ENCODE measurements at places on chromosomes 2 and 18.

DNA sequence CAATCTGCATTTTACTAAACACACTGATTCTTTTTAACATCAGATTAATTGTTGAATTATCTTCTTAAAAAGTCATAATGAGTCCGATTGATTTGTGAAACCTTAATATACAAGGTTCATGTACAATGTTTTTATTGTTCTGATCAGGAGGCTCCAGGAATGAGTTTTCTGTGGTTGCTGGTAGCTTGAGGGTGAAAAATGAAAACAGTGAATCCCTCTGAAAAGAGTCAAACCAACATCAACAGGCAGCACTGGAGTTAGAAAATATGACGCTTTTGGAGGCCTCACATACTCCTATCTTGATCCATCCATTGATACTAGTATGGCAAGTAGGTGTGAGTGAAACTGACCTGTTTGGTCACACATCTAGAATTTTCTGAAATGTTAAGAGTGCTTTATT, 216.3 kb upstream of the ETAA1 start:
- no peak for DNase-seq

GRCh38 chr18:1392046-1392445, 487.4 kb downstream of the ADCYAP1 start:
- no peak for DNase-seq

GRCh38 chr2:241148239-241148638, 1.0 kb downstream of the PASK start:
- DNase-seq: no peak

- DNase-seq: no peak
Measured at GRCh38 chr2:223460774-223461211, 141.4 kb downstream of the SCG2 start.

DNA sequence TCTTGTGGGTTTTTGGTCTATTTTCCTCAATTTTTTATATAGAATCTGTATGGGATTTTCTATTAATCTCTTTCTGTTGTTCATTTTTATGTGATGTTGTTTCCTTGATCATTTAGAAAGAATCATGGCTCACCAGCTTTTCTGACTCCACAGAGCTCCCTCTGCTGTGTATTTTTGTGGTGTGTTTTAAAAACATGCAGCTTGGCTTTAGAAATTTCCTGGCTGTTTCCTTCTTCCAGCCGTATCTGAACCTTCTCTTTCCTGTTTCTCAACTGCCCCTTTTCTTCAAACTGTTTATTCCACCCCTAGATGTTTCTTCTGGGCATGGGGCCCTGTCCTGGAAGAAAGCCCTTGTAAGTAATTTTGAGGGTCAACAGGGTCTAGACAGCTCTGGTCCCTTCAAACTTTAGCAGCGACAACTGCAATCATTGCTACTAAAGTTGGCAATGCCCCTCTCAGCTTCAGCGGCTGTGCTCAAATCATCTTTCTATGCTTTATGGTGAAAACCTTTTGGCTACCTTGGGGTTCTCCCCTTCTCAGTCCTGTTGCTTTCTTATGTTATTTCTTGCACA, 17.6 kb upstream of the COPS8 start:
- no peak for DNase-seq

GRCh38 chr18:23627321-23627720, 35.4 kb downstream of the ANKRD29 start:
- no peak for DNase-seq

DNA sequence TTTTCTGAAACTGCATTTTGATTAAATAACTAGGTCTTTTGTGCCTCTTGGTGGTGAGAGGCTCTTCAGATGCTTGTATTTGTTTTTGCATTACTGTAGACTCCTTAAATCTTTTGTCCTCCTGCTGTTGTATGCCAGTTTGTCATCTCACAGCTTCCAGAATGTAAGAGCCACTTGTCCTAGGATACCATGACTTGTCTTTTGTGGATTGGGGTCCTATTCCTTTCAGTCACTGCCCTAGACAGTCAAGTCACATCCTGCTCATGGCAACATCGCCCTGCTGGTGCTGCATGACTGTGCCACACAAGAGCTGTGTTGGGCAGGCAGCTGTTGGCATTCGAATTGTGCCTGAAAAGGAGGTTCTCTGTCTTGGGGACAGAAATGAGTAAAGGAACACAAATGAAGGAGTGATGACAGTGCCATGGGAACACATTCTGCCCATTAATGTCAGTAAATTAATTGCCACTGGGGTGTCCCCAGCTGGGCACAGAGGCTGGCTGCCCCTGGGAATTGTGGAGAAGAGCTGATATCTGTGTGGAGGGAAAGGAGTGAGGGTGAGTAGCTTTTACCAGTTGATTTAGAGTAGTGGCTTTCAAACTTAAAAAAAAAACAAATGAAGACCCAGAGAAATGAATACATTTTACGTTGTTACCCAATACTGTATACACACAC, 140.3 kb downstream of the ARL6IP6 start:
- no peak for DNase-seq

GRCh38 chr2:120308038-120308910, 37.7 kb upstream of the INHBB start:
- DNase-seq: no peak

DNA sequence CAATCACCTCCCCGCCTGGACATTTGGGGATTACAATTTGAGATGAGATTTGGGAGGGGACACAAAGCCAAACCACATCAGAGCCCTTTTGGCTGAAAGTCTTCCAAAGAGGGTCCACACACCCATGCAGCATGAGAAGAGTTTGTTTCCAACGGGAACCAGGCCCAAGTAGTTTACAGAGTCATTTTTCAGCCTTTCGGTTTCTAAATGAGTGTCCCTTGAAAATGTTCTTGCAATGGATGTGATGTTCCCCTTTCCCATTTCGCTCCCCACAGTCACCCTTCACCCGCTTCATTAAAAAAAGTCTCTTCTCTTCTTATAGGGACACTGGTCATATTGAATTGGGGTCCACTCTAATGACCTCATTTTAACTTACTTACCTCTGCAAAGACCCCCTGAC, 157.4 kb downstream of the ARL4C start:
- no peak for DNase-seq

DNA sequence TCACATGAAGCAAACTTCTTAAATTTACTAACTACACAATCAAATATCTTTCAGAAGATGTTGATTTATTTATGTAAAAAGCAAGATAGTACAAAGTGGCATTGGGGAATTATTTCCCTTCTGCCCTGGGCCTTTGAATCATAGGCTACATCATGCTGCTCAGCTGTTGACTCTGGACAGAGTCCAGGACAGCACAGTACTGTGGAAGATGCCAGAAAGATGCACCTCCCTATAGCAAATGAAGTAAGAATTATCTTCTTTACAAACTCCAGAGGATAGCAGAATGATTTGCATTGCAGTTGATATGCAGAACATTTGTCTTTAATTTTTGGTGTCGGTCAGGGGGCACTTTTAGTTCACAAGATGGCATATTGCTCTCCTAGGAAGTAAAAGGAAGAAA, 1354.5 kb upstream of the ZEB2 start:
- DNase-seq: no peak

DNA sequence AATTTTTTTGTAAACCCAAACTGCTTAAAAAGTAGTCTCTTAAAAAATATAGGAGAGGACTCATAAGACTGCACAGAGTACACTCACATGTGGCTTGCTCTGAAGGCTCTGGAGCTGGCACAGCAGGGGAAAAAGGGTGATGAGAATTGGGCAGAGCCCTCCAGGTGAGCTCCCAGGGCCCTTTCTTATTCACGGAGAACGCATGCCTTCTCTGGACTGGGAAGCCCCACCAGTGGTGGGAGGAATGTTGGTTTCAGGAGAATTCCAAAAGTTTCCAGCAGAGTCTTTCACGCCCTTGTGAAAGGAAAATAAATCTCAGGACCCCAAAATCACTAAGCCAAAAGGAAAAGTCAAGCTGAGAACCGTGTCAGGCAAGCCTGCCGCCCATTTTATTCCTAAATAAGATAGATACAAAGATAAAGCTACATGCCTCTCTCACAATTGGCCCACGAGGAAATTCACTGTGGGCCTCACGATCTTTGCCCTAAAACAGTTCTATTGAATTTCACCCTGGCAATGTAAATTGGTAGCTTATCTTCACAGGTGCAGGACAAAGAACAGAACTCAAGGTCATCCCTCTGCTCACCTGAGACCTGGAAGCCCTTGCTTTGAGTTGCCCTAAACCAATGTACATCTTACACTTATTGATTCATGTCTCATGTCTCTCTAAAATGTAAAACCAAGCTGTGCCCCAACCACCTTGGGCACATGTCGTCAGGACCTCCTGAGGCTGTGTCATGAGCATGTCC, 15.5 kb upstream of the MC5R start:
- DNase-seq: no peak

GRCh38 chr2:230706053-230706521, 6.6 kb upstream of the CAB39 start:
- no peak for DNase-seq

DNA sequence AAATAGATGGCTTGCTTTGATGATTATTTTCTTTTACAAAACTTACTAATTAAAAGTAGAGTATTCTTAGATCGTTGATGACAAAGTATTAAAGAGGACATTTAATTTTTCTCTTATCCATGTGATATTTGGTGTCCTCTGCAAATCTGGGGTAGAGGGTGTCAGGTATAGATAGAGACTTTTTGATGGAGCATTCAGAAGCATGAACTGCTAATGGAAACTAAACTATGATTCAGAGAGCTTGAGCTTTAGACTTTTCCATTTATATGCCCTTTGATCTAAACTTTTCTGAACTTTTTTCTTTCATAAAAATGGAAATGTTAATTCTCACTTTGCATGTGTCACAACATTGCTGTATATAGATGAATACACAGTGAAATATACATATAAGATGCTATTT, 619.7 kb downstream of the PLCL1 start:
- no peak for DNase-seq

DNA sequence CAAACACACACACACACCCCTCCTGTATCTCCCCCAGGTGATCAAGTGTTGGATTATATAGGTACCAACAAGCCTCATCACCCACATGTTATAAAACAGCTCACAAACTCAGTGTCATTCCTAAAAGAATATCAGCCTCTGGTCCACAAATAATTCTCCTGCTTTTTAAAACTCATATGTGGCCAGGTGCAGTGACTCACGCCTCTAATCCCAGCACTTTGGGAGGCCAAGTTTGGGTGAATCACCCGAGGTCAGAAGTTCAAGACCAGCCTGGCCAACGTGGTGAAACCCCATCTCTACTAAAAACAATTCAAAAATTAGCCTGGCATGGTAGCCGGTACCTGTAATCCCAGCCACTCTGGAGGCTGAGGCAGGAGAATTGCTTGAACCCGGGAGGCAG, 87.8 kb downstream of the LRATD1 start:
- DNase-seq: no peak

- no peak for DNase-seq
Measured at GRCh38 chr18:13684546-13684945, 41.8 kb downstream of the FAM210A start.

DNA sequence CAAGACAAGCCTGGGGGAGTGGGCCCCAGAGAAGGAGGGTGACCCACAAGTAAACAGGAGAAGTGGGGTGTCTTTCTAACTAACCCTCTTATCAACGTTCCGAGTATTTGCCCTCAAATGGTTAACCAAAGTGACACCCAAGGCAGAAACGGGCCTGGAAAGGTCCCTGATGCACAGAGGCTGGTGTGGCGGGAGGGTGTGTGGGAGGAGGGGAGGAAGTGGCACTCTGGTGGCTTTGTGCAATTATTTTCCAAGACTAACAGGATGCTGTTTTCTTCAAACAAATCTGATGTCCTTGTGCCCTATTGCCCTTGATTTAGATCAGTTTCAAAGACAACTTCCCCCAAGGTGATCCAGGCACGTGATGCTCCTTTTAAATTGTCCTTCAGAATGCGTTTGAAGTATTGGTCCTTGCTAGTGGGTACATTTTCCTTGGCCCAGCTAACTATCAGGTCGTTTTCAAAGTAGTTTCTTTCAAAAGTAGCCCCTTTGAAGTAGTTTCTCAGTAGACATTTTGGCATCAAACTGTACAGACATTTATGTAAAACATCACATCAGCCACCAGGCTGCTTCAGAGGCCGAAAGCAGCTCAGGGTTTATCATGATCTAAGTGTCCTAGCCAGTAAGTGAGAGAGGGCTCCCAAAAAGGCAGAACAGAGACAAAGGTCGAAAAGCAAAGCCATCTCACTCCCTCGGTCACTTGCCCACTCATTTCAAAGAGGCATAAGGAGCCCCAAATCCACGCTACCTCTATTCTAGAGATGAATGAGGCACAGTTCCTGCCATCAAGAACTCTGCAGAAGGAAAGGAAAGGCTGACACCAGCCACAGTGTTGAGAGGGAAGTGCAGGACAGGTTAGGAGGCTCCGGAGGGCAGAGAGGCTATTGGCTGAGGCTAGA, 371.1 kb upstream of the ID2 start:
- peak; percentile 77 for DNase-seq

- no peak for DNase-seq
Measured at GRCh38 chr2:8605351-8606065, 76.3 kb upstream of the ID2 start.

GRCh38 chr2:196840171-196840570, 31.0 kb upstream of the C2orf66 start:
- no peak for DNase-seq

GRCh38 chr2:9693646-9694045, 62.8 kb upstream of the YWHAQ start:
- DNase-seq: no peak

GRCh38 chr2:209662021-209662420, 109.6 kb upstream of the UNC80 start:
- DNase-seq: no peak

DNA sequence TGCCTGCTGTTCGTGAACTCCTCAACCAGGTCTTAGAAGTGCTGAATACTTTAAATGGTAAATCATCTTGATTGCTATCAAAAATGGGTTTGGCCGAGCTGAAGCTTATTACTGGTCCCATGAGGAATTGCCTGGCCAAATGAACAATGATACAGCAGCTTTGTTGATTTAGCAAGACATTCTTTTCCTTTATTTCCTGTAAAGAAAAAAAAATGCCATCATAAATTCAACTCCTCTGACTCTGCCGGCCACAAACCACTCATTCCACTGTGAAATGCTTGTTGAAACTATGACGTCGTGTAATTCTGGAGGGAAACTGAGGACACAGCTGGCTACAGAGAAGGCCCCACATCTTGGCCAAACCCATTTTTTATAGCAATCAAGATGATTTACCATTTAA, 74.2 kb upstream of the ID2 start:
- no peak for DNase-seq

- no peak for DNase-seq
Measured at GRCh38 chr2:137507237-137507636, 457.0 kb upstream of the HNMT start.

DNA sequence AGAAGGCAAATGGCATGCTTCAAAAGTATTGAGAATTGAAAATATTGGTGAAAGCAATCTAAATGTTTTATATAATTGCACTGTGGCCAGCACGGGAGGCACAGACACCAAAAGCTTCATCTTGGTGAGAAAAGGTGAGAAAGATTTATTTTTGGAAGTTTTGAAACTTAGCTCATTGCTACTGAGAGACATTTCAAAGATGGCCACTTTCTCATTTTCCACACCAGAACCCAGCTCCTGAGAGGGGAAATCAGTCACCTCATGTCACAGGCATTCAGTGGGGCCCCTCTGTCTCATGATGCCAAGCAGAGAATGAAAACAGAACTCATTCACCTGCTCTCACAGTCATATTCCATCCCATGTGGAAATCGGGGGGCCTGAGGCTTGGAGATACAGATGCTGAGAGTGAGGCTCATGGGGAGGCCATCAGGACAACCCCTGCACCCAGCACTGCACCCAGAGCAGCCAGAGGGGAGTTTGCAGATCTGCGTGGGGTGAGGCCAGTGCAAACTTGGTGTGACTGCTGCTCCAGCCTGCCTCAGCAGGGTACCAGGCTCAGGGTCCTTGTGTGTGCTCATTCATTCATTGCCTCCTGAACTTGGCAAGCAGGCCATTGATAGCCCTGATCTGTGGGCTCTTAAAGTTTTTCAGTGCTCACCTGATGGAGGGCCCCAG, 31.4 kb downstream of the IL18R1 start:
- no peak for DNase-seq

GRCh38 chr2:85151026-85151425, 17.8 kb downstream of the TCF7L1 start:
- DNase-seq: no peak
